ENCODE measurements at places on chromosomes 12 and 14.

DNA sequence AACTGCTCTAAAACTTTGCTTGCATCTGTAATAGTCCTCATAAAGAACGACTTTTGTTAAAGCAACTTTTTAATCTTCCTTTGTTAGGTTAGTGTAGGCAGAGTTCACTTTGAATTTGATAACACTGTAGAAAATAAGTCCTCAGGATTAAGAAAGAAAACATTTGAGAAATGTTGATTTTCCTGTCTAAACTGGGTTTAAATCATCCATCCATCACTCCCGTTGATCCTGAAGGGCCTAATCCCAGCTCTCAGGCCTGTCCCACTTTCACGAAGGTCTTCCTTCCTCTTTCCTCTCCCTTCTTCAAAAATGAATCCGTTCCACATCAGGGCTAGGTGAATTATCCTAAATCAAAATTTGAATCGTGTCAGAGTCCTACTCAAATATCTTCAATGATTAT is 36.9 kb downstream of the SLC2A14 start:
- no peak for DNase-seq

- no peak for DNase-seq
These were observed 12.4 kb downstream of the GRIP1 start for GRCh38 chr12:66666481-66666880.

GRCh38 chr14:81400202-81400678 is at the start of gene STON2:
TSS of gene STON2 (minus strand) at chr14:81400324. CDS start at chr14:81398382, 1,942 bp downstream.
- peak; percentile 61 for DNase-seq

GRCh38 chr14:58331111-58331510 is 32.8 kb downstream of the ARID4A start:
- DNase-seq: peak; percentile 99

All from NCI-H1694 treated with DMSO at 0.1 percent for 48 hours (cell line).